ENCODE measurements at places on chromosomes 6 and 20. TPM values are rescaled to one million over a fixed set of nuclear protein-coding genes. Genes with fewer than 3 reads are reported as not detected.

Gene MAP7
- 2.3 TPM for total RNA-seq

GRCh38 chr6:70811788-70812187 lies 144.1 kb downstream of the SMAP1 start:
- H3K27me3 ChIP-seq: no peaks in the 10 kb centered on the region
- H3K4me1 ChIP-seq: peaks cover 17% of the 10 kb centered on the region
- peaks cover 10% of the 10 kb centered on the region for H3K36me3 ChIP-seq
- DNase-seq: no peak
- H3K27ac ChIP-seq: no peak overlapping the region

GRCh38 chr6:3835055-3835731 lies 14.0 kb upstream of the FAM50B start:
- no peaks in the 10 kb centered on the region for H3K27me3 ChIP-seq
- peak overlapping the region; percentile 43 for H3K27ac ChIP-seq
- no peaks in the 10 kb centered on the region for H3K36me3 ChIP-seq
- no peak overlapping the region for H3K4me3 ChIP-seq

- H3K4me3 ChIP-seq: no peak overlapping the region
- H3K27me3 ChIP-seq: no peaks in the 10 kb centered on the region
- no peaks in the 10 kb centered on the region for H3K36me3 ChIP-seq
- DNase-seq: no peak
Measured at GRCh38 chr6:112338166-112338709, 8.9 kb upstream of the RFPL4B start.

GRCh38 chr6:18667612-18668011 lies 280.5 kb downstream of the RNF144B start:
- no peaks in the 10 kb centered on the region for H3K4me1 ChIP-seq
- no peak overlapping the region for H3K27ac ChIP-seq
- H3K36me3 ChIP-seq: no peaks in the 10 kb centered on the region
- no peak for DNase-seq
- H3K4me3 ChIP-seq: no peak overlapping the region
- no peaks in the 10 kb centered on the region for H3K27me3 ChIP-seq

- H3K4me3 ChIP-seq: no peak overlapping the region
- no peaks in the 10 kb centered on the region for H3K36me3 ChIP-seq
- no peaks in the 10 kb centered on the region for H3K27me3 ChIP-seq
- no peaks in the 10 kb centered on the region for H3K4me1 ChIP-seq
- no peak overlapping the region for H3K27ac ChIP-seq
Measured at GRCh38 chr20:48352628-48353027, 475.2 kb downstream of the PREX1 start.

- no peaks in the 10 kb centered on the region for H3K27me3 ChIP-seq
- peaks cover 3% of the 10 kb centered on the region for H3K4me1 ChIP-seq
- no peak overlapping the region for H3K27ac ChIP-seq
- DNase-seq: no peak
Measured at GRCh38 chr20:46626758-46627157, 24.5 kb downstream of the SLC13A3 start.

Gene ZFP57
- not detected for total RNA-seq

- DNase-seq: no peak
- peak overlapping the region; percentile 79 for H3K27ac ChIP-seq
- H3K27me3 ChIP-seq: no peaks in the 10 kb centered on the region
- no peaks in the 10 kb centered on the region for H3K36me3 ChIP-seq
- no peak overlapping the region for H3K4me3 ChIP-seq
Measured at GRCh38 chr6:17928514-17929430, 58.7 kb downstream of the KIF13A start.

DNA sequence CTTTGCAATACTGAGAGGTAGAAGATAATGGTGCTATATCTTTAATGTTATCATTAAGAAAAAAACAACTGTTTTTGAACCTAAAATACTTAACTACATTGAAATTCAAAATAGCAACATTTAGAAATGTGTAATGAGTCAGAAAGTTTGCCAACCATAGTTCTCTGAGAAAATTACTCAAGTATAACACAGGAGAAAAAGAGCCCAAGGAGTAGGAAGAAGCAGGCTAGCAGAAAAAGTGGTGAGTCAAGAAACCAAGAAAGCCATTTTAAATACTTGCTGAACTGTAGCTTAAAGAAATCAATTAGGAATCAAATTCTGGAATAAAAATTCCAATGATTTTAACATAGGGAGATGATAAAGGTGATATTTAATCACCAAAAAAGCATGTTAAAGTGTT lies 181.0 kb upstream of the RSPO3 start:
- no peaks in the 10 kb centered on the region for H3K4me1 ChIP-seq
- no peak for DNase-seq
- no peak overlapping the region for H3K4me3 ChIP-seq
- no peaks in the 10 kb centered on the region for H3K27me3 ChIP-seq
- H3K27ac ChIP-seq: no peak overlapping the region
